ENCODE measurements at places on chromosomes 3 and 15.

GRCh38 chr3:32568953-32569352, 1.7 kb downstream of the DYNC1LI1 start:
- no peak for DNase-seq

DNA sequence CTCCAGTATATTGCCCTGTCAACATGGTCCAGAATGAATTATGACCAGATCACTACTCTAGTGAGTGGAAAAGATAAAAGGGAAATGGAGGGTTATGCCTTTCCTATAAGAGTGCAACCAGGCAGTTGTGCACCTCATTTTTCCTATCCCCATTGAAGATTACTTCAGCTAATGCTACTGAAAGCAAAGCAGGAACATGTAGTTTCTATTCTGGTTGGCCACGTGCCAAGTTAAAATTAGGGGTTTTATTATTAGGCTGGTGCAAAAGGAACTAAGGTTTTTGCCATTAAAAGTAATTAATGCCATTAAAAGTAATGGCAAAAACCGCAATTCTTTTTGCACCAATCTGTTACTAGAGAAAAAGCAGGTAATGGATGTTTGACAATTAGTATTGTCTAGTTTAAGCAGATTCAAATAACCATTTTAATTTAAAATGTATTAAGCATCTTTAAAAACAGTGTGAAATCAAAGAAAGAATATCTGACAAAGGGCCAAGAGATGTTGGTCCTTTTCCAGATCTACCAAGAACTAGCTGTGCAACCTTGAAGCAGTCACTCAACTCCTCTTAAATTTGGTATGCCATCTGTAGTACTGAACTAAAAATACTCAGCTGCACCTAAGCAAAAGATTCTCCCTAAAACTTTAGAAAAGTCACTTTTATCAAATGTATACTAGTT, 567.5 kb upstream of the CCDC54 start:
- DNase-seq = peak; percentile 7

- DNase-seq = peak; percentile 76
Observed at GRCh38 chr3:16807391-16807790, 77.4 kb upstream of the PLCL2 start.

- peak; percentile 60 for DNase-seq
Observed at GRCh38 chr3:118884748-118885206, 149.9 kb downstream of the IGSF11 start.

DNA sequence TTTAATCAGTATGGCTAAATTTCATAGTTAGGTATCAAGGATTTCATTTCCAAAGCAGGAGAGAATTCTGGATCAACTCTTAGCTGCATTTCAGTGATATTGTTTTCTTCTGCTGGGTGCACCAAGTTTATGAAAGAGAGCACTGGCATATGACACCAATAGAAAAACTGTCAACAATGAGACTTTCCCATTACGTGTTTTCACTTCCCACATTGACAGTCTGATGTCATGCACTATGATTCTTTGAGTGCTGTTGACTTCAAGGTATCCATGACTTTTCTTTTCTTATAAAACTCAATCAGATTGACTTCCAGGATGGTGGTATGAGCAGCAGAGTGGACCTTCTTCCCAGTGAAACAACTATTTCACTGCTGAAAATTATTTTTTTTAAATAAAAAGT, 476.1 kb downstream of the EDEM1 start:
- no peak for DNase-seq
